ENCODE measurements at places on chromosomes 2 and 18.

DNA sequence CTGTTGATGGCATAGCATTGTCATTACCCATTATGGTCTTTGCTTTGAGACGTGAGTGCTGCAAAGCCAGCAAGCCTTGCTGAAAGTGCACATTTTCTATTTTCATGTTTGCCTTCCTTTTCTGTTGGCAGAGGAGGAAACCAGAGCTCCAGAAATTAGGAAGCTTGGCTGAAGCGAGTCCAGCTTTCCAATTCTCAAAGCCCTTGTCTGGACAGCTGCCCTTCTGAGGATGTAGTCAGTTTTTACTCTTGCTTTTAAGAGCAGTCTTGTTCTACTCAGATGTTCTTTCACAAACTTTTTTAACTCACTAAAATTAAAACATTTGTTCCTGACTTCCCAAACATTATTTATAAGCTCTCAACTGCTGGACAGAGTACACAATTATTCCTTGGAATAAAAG, 93.8 kb downstream of the ICOS start:
- no peak for DNase-seq

DNA sequence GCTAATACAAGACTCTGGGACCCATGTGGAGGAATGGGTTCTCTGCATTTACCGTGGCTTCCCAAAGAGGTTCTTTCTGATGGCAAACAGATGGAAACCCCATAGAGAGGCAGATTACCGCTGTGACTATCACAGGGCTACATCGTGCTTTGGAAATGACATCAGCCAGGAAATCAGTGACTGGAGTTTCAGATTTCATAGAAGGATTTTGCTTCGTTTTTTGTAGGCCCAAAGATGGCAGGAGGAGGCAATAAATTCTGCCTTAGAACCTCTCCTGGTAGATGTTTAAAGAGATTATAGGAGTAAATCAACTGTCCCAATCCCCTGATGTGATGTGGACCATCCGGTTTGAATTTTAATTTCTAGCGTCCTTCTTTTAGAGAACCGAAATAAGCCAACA, 214.1 kb downstream of the AGPS start:
- no peak for DNase-seq

DNA sequence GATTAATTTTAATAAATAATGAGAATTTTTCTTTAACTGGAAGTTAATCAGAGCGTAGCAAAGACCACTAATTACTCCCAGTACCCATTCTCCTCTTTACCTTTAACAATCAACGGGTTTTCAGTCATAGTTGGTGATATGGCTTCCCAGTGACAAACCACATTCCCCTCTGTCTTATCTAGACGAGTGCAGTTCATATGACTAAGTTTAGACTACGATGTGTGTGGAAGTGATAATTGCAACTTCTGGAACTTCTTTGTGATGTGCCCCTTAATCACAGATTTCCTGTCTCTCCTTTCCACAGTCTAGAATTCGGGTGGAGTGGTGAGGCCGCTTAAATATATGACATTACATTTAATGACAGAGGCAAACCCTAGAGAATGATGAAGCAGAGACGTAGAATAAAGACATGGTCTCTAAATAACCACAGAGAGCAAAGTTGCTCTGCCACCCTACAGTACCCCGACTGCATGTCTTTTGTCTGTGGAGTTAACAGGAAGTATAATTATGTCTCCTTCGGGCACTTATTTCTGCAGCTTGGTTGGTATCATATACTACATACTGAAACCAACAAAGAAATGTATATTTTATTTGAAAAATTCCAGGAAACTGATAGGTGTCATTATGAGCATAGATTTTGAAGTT, 693.3 kb upstream of the CDH7 start:
- DNase-seq, result no peak

- DNase-seq, result no peak
Measured at GRCh38 chr18:55465313-55465712, 122.7 kb downstream of the TCF4 start.

- DNase-seq, result no peak
Measured at GRCh38 chr2:203572316-203572715, 37.2 kb upstream of the RAPH1 start.

DNA sequence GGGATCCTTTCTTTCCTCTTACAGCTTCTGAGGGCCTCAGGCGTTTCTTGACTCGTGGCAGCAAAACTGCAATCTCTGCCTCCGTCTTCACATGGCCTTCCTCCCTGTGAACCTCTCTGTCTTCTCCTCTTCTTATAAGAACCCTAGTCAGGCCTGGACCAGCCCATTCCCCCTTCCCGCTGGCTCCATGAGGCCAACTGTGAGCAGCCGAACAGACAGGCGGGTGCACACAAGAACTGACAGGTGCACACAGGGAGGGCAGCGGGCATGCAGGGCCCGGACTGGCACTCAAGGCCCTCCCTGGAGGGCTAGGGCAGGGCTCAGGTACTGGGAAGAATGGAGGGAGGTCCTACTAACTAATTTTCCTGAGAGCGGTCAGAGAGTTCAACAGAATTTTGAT, 92.4 kb upstream of the DAPL1 start:
- no peak for DNase-seq

- DNase-seq, result no peak
Measured at GRCh38 chr2:97844311-97844859, 131.0 kb downstream of the ZAP70 start.

DNA sequence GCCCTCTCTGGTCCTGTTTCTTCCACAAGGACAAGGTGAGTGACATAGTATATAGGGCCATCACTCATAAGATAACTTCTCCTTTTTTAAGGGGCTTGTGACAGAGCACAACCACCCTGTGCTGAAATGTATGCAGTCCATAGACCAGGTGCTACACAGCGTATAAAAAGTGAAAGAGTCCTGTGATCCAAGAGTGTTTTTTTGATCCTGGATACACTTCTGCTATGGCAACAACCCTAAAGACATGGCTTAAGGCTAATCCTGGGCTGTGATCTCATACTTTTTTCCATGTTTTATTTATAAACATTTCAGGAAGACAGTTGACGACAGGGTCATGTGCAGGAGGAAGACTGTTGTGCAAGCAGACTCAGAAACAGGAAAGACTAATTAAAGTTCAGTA, 400.5 kb upstream of the TCF4 start:
- DNase-seq, result no peak

- no peak for DNase-seq
Measured at GRCh38 chr2:103288696-103289095, 526.9 kb downstream of the TMEM182 start.

GRCh38 chr18:66344227-66344626, 259.7 kb downstream of the CDH19 start:
- no peak for DNase-seq

DNA sequence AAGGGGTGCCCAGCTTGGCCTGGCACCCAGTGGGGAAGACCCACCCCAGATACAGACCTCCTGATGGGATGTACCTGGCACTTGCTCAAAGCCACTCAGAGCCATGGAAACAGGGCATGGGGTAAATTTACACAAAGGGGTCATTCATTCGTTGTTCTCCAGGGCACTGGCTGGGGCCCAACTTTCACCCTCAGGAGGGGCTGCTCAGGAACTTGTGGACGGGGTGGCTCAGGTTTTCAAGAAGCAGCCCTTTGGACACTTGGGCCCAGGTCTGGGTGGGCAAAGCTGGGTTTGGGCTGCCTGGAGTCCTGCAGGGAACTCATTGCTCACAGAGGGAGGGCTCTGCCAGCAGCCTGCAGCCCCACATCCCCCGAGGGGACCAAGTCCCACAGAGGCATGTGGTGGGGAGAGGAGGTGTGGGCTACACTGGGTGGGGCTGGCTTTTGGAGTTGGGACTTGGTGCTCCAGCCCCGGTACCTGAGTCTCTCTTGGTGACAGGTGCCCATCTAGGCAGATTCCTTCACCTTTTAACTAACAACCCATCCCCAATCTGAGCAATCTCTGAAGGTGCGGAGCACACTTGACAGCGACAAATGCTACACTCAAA, 172.3 kb downstream of the CELF4 start:
- no peak for DNase-seq

GRCh38 chr2:43792653-43793052, 18.8 kb downstream of the DYNC2LI1 start:
- DNase-seq, result no peak

DNA sequence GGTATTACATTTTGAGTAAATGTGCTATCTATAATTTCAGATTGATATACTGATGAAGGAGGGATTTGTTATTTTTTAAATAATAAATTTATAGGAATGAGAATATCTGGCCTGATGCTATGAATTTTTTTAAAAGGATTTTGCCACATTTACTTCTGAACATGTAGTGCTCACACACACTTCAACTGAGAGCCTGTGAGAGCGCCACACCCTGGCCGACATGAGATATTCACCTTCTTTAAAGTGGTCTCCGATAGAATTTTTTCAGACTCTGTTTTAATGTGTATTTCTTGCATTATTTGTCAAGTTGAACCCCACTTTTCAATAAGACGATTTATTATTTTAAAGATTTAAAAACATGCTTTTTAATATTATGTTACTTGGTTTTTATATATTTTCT, 813.3 kb downstream of the DCC start:
- DNase-seq, result no peak

DNA sequence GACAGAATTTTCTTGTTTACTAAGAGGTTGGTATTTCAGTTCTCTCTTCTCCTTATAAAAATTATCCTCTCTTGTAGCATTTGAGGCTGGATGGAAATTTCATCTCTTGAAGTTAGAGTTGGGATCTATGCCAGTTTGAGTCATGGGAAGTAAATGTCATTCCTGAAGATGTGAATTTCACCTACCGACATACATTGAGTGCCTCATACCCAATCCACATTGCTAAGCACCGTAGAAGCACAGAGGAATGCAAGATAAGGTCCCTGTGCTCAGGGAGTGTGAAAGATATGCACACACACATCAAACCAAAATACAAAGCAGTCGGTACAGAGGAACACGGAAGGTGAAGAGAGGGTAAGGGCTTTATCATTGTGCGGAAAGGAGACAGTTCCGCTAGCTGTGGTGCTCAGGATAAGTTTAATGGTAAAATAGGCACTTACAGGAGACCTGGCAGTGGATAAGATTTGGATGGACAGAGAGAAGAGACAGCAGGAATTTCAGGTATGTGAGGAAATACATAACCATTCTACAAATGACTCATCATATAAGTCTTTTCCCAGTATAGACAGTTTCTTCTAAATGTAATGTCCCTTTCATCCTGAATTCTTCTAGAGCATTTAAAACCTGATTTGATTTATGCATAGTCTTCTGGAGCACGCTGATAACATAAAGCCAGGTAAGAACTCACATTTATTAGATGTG, 205.3 kb upstream of the ST6GAL2 start:
- no peak for DNase-seq

DNA sequence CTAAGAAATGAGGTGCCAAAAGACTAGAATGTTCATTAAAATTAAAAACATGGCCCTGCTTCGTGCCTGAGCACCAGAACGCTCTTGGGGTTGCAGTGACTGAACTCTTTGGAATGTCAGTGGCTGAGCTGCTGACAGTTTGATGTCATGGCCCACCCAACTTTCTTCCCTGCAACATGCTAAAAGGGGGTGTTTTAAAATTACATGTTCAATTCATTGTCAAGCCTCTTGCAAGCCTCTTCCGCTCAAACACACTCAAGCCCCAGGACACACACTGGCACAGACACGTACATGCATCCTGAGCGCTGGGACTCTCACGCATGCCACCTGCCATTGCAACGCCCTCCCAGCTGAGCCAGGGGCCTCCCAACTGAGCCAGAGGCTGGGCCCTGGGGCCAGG, 12.6 kb downstream of the RUFY4 start:
- no peak for DNase-seq

DNA sequence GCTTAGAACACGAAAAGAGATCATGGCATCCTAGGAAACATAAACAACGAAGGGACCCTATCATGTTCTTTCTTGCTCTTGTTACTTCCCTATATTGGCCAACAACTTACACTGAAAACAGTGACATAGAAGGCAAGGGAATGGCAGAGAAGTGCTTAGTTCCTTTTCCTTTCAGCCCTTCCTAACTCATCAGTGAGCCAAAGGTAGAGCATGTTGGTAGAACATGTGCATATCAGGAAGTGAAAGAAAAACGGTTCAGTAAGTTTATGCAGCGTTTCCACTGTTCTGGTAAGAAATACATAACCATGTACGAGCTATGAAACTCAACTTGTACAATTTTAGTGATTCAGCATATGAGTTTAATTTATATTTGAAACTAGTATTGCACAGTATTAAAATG, 21.7 kb downstream of the AKAIN1 start:
- no peak for DNase-seq

DNA sequence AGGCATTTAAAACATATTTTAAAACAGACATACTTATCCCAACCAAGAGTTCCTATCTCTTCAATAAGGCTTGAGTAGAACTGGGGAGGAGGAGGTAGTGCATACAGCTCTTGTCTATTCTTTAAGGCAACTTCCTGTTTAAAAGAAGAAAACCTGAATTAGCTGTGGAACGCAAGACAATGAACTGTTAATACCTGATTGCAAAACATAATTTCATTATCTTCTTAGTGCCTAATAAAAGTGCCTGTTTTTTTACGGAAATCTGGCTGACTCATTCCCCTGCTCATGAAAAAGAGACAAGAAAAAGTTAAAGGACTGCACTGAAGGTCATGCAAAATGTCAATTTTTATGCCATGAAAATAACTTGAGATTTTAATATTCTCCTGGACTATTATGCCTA, 19.2 kb downstream of the FANCL start:
- DNase-seq, result no peak

- DNase-seq, result no peak
Measured at GRCh38 chr2:205564346-205565141, 117.8 kb upstream of the NRP2 start.

- DNase-seq, result no peak
Measured at GRCh38 chr2:136239079-136239685, 121.2 kb upstream of the CXCR4 start.

GRCh38 chr18:35377875-35378573, 887 bp upstream of the ZNF396 start:
- DNase-seq, result no peak

GRCh38 chr2:205198140-205198525, 484.2 kb upstream of the NRP2 start:
- DNase-seq, result no peak

DNA sequence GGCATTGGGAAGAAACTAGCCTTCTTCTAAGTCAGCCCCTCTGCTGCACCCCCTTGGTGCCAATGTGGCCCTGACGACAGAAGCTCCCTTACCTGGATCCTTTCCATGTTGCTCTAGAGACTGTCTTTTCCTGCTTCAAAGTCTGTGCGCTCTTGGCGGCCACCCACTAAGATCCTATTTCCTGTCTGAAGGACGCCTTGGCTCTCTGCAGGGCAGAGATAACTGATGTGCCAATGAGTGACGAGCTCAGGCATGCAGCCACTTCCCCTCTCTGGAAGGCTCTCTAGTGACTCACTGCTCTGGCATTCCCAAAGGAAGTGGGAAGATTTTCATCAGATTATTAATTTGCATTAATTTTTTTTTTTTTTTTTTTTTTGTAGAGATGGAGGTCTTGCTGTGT, 273.5 kb downstream of the CDH20 start:
- DNase-seq, result no peak
